ENCODE measurements at places on chromosomes 5 and 9.

- peak; percentile 50 for DNase-seq
Observed at GRCh38 chr9:131278702-131279111, 2.4 kb upstream of the FAM78A start.

- DNase-seq = no peak
Observed at GRCh38 chr5:89850513-89850865, 559.1 kb downstream of the CETN3 start.

GRCh38 chr5:80010754-80011392, 19.8 kb upstream of the MTX3 start:
- no peak for DNase-seq

DNA sequence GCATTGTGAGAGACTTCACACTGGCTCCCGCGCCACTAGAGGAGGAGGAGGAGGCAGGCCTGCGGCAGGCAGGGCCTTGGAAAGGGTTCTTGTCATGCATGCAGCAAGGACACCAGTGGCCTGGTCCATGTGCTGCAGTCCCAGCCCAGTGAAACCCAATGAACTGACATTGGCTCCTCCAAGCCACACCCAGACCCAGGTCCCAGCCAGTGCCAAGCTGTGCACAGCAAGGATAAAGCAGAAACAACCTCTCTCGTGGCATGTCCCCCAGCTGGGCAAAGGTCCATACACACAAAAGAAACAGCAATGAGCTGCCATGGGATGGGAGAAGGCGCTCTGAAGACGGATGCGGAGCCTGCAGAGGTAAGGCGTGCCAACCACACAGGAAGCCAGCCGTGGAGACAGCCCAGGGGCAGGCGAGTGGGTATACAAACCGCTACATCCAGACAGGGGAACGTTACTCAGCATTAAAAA, 89.2 kb downstream of the SEMA4D start:
- peak; percentile 78 for DNase-seq

- DNase-seq = no peak
Observed at GRCh38 chr9:23582836-23583235, 243.2 kb downstream of the ELAVL2 start.

DNA sequence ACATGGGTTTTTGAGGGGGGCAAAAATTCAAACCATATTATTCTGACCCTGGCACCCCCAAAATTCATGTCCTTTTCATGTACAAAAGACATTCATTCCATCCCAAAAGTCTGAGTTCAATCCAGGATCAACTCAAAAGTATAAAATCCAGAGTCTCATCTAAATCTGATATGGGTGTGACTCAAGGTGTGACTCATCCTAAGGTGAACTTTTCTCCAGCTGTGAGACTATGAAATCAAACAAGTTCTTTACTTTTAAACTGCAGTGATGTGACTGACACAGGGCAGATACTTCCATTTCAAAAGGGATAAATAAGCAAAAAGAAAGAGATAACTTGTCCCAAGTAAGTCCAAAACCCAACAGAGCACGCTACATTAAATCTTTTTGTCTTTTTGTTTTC, 20.6 kb upstream of the CYLC2 start:
- no peak for DNase-seq

DNA sequence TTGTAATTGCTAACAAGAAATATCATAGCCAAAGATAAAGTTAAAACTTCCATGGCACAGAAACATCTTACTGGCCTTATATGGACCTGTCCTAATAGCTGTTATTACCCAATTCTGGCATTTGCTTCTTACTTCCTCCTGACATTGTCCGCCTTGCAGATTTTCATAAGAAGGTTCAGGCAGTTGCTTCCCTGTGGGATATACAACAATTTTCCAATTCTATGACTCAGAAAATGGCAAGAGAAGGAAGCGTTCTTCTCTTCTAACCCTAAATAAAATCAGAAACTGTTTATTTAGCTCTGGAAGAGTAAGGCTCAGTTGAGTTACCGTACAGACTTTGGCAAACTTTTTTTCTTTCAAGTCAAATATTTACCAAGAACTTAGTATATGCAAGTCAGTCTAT, 1.7 kb downstream of the PRKAA1 start:
- no peak for DNase-seq

- no peak for DNase-seq
Observed at GRCh38 chr9:85897848-85898247, 43.1 kb upstream of the NAA35 start.

DNA sequence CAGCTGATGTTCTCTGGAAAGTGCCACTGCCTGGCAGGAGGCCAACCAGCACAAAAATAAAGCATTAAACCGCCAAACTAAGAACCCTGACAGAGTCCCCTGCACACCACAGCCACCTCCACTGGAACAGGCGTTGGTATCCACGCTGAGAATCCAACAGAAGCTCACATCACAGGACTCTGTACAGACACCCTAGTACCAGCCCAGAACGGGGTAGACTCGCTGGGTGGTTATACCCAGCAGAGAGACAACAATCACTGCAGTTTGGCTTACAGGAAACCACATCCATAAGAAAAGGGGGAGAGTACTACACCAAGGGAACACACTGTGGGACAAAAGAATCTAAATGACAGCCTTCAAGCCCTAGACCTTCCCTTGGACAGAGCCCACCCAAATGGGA, 15.0 kb upstream of the POU5F2 start:
- no peak for DNase-seq

DNA sequence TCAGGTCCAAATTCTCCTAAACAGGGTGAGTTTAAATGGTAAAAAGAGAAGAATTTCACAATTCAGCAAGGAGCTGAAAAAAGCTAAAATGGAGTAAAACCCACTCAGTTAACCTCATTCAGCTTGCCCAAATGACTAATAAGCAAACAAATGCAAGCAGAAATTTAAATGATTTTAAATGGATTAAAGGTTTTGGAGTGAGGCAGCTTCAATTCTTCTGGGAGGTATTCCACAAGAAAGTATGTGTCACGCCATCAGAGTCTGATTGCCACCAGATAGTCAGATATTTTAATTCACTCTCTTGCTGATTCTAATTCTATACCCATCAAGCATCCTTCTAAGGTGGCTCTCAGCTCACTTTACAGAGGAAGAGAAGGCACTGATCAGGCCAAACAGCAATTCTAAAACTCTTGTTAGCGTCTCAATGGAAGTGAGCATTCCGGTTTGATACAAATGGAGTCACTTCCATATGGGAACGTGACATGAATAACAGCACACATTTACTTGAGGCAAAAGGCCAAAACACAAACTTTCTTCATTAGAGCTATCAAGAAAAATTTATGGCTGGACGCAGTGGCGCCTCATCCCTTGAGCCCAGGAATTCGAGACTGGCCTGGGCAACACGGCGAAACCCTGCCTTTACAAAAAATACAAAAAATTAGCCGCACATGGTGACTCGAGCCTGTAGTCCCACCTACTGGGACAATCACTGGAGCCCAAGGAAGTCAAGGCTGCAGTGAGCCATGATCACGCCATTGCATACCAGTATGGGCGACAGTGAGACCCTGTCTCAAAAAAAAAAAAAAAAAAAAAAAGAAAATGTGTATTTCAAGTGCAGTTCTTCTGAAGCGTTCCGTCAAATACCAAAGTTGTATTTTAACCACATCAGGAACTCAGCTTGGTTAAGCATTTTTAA, 2.0 kb downstream of the CLK4 start:
- DNase-seq = no peak

- no peak for DNase-seq
Observed at GRCh38 chr5:42784132-42784531, 27.5 kb downstream of the CCDC152 start.

GRCh38 chr5:135545099-135545498, 9.3 kb upstream of the NEUROG1 start:
- DNase-seq = no peak

- no peak for DNase-seq
Observed at GRCh38 chr5:29208024-29208423, 1985.5 kb upstream of the CDH6 start.

DNA sequence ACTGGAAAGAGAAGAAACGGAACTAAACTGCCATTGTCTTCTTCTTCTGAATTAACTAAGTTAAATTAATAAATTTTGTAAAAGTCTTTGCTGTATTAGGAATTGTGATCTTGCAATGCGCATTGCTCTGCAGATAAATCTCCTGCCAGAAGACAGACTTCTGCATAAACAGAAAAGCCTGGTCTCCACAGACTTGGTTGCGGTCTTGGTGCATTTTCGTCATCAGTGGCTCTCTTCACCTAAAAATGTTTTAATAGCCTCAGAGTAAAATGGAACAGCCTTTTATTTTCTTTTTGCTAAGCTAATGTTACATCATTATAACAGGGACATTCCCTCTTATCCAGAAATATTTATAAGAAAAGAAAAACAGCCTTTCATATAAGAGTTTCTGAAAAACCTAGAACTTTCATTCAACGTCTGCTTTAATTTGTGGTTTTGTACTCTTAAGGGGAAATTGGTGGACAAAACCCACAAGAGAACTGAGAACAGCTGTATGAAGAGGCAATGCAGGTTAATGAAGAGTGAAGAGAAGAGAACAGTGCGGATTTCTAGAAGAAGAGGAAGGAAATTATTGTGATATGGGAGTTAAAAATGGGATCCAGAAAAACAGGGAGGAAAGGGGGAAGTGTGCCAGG, 10.1 kb downstream of the IFNA5 start:
- no peak for DNase-seq

- no peak for DNase-seq
Observed at GRCh38 chr5:164614707-164615106, 1109.3 kb downstream of the MAT2B start.

DNA sequence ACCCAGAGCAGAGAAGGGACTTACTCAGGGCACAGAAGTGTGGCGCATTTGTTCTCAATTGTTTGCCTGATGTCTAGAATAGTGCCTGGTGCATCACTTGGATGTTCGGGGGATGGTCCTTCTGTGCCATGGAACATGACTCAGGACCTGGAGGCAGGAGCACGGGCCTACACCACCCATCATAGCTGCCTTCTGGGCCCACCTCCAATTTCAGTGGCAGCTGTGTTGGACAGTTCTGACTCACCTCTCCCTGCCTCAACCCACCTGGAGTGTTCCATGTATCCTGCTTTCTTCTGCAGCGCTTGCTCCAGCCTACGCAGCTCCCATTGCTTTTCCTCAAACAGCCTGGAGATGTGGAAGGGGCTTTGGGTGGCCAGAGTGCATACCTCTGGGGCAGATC, 12.5 kb upstream of the CXCL14 start:
- no peak for DNase-seq

DNA sequence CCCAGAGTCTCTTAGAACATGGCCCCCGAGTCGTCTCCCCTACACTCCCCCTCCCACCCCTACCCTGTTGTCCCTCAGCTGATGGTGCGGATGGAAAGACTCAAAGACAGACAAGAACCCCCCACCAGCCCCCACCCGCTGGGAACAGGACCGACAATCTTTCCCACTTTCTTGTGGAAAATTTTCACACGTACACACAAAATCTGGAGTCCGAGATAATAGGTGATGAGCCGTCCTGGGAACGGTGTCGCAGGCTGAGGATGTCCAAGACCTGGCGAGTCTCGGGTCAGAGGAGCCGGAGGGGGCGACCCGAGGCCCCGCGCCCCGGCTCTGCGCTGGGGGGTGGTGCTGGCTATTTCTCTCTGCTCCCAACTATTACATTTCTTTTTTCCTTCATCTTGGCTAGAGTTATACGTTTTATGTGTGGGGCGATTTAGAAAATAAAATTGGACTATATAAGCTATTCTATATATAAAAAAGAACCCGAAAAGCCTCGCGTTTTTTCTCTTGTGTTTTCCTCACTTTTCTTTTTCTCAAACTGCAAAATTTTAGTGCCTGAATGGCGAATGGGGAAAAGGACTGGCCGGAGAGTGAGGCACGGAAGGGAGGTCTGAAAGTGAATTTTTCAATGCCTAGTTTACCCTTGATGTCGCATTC, 188.8 kb downstream of the MEF2C start:
- no peak for DNase-seq

DNA sequence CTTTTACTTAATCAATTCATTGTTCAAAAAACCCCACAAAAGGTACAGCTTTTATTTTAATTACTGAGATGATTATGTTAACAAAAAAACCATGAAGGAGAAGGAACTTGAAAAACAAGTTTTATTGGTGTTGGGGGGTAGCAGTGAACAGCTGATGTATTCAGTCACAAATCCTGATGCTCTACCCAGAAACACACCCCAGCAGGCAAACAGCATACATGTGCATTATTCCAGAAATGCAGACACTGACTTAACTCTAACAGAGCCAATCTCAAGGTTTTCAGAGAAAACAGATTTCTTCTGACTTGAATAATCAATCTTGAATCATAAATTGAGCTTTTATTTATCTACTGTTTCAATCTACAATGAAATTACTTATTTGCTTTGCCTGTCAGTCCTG, 175.2 kb downstream of the ZSWIM6 start:
- no peak for DNase-seq

DNA sequence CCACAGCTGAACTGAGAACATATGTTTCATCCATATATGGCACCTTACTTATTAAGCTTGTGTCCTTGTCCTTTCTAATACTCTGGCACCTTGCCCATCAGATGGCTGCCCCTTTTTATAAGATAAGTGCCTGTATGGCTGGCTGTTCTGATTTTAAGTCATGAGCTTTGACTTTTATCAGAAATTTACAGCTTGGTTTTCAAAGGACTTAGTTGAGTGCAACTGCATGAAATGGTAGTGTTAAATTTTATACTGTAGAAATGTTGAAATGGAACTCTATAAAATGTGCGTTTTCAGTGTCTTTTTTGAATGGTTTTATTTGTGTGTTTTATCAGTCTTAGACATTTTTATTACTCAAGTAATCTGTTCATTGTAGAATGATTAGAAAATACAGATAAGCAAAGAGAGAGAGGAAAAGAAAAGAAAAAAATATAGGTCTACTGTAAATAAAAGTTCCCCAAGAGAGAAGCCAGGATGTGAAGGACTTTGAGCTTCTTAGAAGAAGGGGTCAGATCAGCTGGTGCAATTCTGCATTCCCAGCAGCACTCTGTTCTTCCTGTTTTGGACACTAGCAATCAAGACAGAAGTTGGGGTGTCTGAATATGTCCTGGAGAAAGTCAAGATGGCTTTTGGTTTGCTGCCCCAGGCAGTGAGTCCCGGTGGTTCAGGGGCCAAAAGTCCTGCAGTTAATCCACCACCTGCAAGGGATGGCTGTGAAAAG, 38.9 kb downstream of the ARHGAP26 start:
- no peak for DNase-seq

GRCh38 chr5:45695804-45696156, 400 bp downstream of the HCN1 start:
- no peak for DNase-seq

- DNase-seq = no peak
Observed at GRCh38 chr5:37532976-37533740, 154.0 kb downstream of the WDR70 start.

- no peak for DNase-seq
Observed at GRCh38 chr5:102523541-102524175, 24.9 kb upstream of the SLCO6A1 start.

DNA sequence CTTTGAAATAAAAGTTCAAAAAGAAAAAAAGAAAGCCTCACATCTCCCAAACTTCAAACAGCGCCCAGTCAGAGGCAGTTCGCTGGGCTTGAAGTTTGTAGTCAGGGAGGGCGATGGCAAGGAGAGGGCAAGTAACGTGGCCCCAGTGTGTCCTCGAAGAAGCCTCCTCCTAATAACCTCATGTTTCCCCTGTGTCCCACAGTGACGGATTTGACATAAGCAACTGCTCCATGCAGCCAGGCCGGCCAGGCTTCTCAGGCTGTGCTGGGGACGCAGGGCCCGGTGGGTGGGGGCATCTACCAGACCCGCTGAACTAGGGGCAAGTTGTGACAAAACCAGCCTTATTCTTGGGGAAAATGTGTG, 172.2 kb downstream of the ERCC6L2 start:
- DNase-seq = no peak

GRCh38 chr9:93091453-93092081, 4.5 kb upstream of the CARD19 start:
- no peak for DNase-seq

- no peak for DNase-seq
Observed at GRCh38 chr5:176514244-176514950, 22.8 kb downstream of the RNF44 start.
